Heart left ventricle (tissue), 16 donors: ENCODE measurements at places on chromosomes 12 and 14. TPM values are rescaled to one million over a fixed set of nuclear protein-coding genes. Genes with fewer than 3 reads are reported as not detected.

TAS2R13 gene
- 0.26 TPM for total RNA-seq

RAPGEF3 gene
- total RNA-seq: 15.9 TPM

SLC41A2 gene
- total RNA-seq: 12.2 TPM

SRRM4 gene
- 0.57 TPM for total RNA-seq

FBXO33 gene
- total RNA-seq: 8.4 TPM

PDZRN4 gene
- total RNA-seq: 0.12 TPM

SERPINA5 gene
- 4.5 TPM for total RNA-seq

SERPINA9 gene
- total RNA-seq: not detected

SSTR1 gene
- 0.69 TPM for total RNA-seq

FAM186B gene
- total RNA-seq: 0.71 TPM

ART4 gene
- total RNA-seq: 2.0 TPM

KRT7 gene
- 2.7 TPM for total RNA-seq

SERPINA10 gene
- not detected for total RNA-seq

KLRB1 gene
- total RNA-seq: not detected

RND1 gene
- total RNA-seq: 0.60 TPM

KCNA1 gene
- not detected for total RNA-seq

MYBPC1 gene
- 1.9 TPM for total RNA-seq

GUCY2C gene
- not detected for total RNA-seq

PTMS gene
- 72.9 TPM for total RNA-seq

LRTM2 gene
- total RNA-seq: not detected

TMEM117 gene
- 6.5 TPM for total RNA-seq

CEP170B gene
- 10.4 TPM for total RNA-seq

SPRYD4 gene
- 2.9 TPM for total RNA-seq

WBP11 gene
- 22.2 TPM for total RNA-seq

A2ML1 gene
- total RNA-seq: not detected

PPP1R36 gene
- total RNA-seq: not detected

A2M gene
- total RNA-seq: 292 TPM

NUAK1 gene
- total RNA-seq: 43.8 TPM

DYNC1H1 gene
- total RNA-seq: 652 TPM

TAS2R42 gene
- total RNA-seq: not detected

SLC35E3 gene
- 4.6 TPM for total RNA-seq

DPF3 gene
- 37.0 TPM for total RNA-seq

GRIP1 gene
- total RNA-seq: 2.0 TPM

ARMH4 gene
- 4.7 TPM for total RNA-seq

SLC25A47 gene
- not detected for total RNA-seq

AGAP2 gene
- total RNA-seq: 5.5 TPM

ESRRB gene
- total RNA-seq: 7.4 TPM

MGAT4C gene
- 2.7 TPM for total RNA-seq

TEAD4 gene
- total RNA-seq: 10.2 TPM

ETV6 gene
- total RNA-seq: 17.2 TPM

RASSF9 gene
- 5.3 TPM for total RNA-seq

RPGRIP1 gene
- 0.81 TPM for total RNA-seq

CCDC184 gene
- total RNA-seq: 1.00 TPM

SYT1 gene
- total RNA-seq: not detected

FAM234B gene
- 2.3 TPM for total RNA-seq

IL26 gene
- not detected for total RNA-seq

PARP2 gene
- total RNA-seq: 16.9 TPM

CCDC198 gene
- total RNA-seq: not detected

GALNT8 gene
- 2.6 TPM for total RNA-seq

NEUROD4 gene
- not detected for total RNA-seq

NTS gene
- total RNA-seq: not detected

PLA2G1B gene
- total RNA-seq: not detected

IKZF4 gene
- total RNA-seq: 6.9 TPM

OTOGL gene
- 0.29 TPM for total RNA-seq

SNRNP35 gene
- total RNA-seq: 19.9 TPM

TRHDE gene
- total RNA-seq: 0.52 TPM
